ENCODE measurements at places on chromosomes 5 and 9.

DNA sequence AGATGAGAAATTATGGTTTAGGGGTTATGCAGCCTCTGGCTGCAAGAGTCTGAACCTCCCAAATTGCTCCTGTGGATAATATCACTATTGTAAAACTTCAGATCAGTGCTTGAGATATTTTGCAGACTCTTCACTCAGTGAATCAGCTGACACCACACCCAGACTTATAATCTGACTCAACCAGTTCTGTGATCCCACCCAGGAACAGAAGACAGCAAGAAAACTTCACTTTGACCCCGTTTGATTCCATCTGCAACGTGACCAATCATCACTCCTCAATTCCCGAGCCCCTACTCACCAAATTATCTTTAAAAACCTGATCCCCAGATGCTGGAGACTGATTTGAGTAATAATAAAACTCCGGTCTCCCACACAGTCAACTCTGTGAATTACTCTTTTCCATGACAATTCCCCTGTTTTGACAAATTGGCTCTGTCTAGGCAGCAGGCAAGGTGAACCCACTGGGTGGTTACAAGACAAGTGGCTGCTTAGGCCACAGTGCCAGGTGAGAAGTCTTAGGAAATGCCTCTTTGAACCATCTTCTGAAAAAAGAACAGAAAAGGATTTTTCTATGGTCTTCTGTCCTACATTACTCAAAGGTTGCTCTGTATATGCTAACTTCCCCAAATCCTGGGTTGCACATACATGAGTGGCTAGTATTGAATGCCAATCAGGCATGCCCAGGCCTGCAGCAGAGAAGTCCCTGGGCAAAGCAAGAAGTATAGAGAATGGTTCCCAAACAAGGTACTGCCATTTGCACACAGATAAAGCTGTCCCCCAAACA, 588.0 kb downstream of the PRELID2 start:
- no peak for DNase-seq

GRCh38 chr5:84259283-84260045, 125.2 kb downstream of the EDIL3 start:
- DNase-seq = no peak

GRCh38 chr5:117102591-117102990, 528.0 kb upstream of the SEMA6A start:
- no peak for DNase-seq

DNA sequence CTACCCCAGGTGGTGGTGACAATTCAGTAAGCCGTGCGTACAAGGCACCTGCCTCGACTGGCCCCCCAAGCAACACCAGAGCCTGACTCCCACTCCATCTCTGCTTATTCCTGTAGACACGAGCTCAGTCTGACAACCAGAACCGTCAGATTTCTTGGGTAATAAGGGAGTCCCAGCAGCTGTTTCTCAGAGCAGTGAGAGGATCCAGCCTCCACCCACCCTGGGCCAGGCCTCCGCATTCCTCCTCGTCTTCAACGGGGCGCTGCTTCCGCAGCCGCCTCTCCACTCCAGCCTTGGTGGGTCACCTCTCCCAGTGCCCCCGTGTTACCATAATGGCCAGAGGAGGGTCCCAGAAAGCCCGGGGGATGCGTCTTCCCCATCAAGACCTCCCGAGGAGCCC, 27.7 kb upstream of the GFPT2 start:
- no peak for DNase-seq

DNA sequence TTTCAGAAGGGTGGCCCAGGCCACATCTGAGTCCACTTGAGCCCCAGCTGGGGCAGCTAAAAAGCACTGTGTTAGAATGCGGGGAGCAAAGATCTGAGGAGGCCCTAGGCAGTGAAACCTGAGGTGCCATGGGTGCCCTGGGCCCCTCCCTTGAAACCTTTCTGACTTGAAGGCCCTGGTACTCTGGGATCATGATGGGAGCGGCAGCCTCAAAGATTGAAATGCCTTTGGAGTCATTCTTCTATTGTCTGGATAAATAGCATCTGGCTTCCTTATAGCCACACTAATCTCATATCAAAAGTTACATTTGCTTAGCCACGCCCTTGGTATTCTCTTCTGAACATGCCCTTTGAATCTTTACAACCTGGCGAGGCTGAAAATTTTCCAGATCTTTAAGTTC, 7.7 kb upstream of the SEMA5A start:
- DNase-seq = no peak

- peak; percentile 73 for DNase-seq
Measured at GRCh38 chr5:72234265-72234700, 85.8 kb downstream of the MRPS27 start.

DNA sequence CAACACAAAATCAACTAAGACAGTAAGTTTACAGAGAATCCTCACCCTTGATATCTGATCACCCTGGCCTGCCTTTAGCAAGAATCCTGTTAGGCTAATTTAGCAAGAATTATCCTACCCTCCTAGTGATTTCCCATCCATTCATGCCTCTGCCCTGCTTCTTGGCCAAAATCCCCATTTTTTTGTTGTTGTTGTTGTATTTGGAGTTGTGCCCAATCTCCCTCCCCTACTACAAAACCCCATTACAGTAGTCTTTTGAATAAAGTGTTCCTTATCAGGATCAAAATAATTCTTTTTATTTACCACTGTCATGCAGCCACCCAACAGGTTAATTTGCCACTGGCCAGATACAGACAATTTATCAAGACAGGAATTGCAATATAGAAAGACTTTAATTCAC, 58.5 kb upstream of the CLINT1 start:
- DNase-seq = no peak

DNA sequence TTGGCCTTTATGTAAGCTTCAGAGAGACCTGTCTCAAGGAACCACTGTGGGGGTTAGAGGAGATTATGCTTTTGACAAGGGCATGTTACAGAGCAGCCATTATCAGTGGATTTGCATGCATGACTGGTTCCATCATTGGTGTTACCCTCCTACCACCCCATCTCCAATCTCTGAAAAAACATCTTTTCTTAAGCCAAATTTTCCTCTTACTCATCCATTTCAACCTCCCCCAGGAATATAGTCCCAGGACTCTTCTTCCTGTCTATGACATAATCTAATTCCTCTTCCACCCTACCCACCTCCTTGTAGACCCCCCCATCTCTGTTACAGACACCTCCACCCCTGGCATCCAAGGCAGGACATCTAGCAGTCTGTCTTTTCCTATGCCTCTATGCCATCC, 33.1 kb upstream of the ADRB2 start:
- DNase-seq = no peak

DNA sequence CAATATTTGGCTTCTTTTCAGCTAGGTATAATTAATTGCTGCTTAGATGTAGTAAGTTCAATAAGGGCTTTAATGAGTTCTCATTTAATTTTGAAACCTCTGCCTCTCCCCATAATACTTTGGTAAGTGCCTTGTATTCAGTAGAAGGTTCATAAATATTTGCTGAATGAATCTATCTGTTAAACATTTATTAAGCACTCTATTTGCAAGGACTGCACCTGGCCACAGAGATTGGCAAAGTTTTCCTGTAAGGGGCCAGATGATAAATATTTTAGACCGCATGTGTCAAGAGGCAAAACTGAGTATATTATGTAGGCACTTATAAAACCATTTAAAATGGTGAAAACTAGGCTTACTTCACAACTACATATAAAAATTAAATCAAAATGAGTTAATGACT, 19.0 kb upstream of the GNA14 start:
- DNase-seq = no peak

DNA sequence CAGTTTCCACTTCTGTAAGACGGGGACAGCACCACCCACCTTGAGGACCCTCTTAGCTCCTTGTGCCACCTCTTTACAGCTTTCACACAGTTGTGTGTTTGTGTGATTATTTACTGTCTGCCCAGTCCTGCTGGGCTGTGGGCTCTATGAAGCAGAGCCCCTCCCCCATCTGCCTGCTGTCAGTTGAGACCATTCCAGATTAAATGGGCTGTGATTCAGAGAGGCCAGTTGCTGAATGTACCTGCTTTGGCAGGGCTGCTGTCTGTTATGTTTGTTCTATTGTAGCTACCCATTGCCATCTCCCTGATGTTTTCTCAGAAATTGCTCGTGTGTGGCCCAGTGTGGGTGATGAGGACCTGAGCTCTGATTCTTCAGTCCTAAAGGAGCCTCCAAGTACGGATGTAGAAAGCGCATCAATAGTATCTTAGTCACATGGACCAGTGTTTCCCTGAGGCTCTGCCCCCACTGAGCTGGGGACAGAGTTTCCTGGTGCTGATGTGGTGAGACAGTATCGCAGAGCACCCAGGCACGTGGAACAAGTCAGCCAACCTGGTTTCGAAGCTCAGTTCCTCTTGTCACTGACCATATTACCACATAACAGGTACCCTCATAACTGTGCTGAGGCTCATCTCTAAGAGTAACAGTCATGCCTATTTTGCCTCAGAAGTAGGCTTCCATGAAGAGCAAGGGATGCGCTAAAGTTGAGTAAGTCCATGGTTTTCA, 3.7 kb downstream of the ANGPTL2 start:
- peak; percentile 65 for DNase-seq

GRCh38 chr5:82859451-82860140, 217.6 kb downstream of the TMEM167A start:
- DNase-seq = no peak

DNA sequence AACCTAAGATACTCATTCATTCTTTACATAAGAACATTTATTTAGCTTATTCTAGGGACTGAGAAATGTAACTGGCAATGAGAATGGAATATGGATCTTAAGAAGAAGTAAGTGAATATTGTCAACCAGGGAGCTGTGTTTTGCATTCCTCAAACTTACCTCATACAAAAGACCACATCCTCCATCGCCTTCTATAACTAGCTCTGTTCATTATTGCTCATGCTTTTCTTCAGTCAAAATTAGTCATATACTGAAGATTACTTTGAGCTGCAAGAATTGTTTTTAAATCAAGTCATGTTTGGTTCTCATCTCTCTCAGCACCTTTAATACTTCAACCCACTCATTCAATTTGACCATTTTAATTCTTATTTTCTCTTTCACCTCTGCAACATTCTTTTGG, 140.3 kb upstream of the RASA1 start:
- DNase-seq = no peak

DNA sequence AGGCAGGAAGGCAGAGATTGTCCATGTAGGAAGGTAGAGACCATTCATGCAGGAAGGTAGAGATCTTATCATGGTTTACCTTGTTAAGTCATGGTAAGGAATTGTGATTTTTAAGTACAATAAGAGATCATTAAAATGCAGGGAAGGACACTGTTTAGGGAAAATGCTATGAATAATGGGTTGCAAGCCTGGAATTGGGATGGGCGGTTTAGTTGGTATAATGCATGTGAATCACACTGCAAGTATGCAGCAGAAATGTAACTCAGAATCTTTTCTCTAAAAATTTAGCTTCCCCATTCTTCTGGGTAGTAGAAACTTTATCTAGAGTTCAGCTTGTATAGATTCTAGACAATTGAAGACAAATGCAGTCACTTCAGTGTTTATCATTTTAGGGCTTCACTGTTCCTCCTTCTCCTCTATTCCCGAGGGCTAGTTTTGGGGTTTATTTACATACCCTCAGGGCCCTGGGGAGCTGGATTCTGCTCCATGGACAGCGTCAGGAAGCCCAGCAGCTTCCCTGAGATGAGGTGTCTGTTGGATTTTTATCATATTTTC, 212.0 kb downstream of the SREK1 start:
- DNase-seq = no peak

DNA sequence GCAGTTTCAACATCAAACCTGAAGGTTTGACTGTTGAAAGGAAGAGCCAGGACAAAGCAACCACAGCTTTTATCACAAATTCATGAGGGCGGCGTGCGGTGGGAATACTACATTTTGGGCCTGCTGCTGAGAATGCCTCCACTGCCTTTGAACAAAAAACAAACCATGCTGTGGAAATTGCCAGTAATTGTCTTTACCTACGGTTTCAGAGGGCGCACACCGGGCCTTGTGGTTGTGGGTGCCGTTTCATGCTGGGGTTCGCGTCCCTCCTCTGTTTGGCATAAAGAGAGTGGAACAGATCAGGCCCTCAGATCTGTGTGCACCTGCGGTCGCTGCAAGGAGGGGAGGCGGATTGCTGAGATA, 27.6 kb upstream of the TCF7 start:
- no peak for DNase-seq

GRCh38 chr5:108629779-108630528, 117.7 kb upstream of the FER start:
- no peak for DNase-seq

DNA sequence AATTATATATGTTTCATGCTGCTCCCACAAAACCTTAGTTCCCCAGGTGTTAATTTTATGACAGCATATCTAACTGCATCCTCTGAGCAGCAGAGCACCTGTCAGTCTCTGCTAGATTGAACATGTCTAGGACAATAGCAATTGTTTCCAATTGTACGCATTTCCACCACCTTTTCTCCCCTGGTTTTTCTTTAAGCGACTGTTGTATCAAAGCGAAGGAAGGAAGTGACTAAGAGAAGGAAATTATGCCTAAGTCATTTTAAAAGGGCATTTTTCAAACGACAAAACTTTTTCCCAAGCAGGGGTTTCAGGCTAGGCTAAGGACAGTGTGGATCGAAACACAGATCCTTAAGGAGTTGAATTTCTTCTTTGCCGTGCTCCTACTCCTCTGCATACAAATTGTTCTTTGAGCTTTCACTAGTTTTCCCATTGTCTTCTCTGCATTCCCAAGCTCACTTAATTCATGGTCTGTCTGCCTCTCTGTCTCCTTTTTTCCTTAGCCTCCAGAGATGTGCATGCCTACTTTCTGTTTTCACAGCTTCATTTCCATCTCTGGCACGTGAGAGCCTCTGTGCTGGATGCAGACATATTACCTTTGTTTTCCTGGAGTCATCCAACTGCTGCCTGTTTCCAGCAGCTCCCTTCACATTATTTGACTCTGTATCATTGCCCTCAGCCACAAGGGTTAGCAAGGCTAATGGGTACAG, 39.4 kb upstream of the STARD4 start:
- DNase-seq = no peak

DNA sequence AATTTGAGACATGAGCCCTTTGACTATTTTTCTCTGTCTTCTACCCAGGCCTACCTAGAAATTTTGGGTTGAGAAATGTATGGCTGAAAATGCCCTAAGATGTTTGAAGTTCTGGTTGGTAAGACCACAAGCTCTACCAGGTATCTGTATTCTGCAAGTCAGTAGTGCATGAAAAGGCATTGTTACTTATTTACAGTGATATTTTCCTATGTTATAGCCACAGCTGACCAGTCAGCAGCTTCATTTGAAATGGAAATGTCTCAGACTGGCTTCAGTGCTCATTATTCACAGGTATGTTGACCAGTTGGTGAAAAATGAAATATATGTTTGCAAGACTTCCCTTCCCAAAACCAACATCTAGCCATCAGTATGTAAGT, 91.9 kb upstream of the ITGA2 start:
- no peak for DNase-seq

- DNase-seq = no peak
Measured at GRCh38 chr5:62305358-62305714, 670 bp upstream of the KIF2A start.

DNA sequence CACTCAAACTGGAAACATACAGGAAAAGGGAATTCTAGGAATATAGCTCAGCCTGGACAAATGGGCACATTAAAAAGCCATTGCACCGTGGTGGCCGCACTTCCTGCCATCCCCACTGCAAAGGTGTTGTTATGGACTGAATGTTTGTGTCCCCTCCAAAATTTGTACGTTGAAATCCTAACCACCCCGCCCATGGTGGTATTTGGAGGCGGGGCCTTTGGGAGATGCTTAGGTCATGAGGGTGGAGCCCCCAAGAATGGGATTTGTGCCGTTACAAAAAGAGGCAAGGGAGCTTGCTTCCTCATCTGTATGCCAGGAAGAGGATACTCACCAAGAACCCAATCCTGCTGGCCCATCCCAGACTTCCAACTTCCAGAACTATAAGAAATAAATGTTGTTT, 1.1 kb upstream of the CMBL start:
- DNase-seq = no peak
